Kidney epithelial cell (primary cell): ENCODE measurements at places on chromosomes 6 and 20.

DNA sequence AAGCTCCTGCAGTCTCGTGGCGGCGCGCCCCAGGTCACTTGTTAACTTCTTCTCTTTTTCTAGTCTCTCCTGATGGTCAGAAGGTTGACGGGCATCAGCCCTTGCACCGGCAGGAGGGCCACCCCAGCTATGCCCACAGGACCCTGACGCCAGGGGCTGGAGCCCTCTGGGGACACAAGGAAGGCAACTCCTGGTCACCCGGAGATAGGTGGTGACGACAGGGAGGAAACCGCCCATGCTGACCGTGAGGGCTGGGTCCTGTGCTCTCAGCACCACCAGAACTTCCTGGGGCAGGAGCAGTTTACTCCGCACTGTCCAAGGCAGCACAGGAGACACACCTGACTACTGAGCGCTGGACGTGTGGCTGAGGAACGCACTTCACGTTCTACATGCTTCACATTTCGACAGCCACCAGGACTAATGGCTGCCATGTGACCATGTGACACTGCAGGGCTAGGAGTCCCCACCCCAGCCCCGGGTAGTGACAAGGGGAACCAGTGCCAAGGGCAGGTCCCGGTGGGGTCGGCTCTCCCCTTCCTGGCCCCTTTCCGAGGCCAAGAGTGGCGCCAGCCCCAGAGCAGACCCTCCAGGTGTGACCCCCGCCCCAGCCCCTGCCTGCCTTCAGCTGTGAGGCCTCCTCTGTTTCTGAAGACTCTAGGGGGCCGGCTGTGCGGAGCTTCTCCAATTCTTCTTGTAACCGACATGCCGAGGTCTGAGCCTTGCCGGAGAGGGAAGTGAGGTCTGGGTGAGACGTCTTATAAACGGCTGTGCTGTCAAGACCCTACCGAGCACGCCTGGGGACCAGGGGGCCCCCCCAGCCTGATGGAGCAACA lies 45.2 kb downstream of the DSTN start:
- DNase-seq, result no peak

DNA sequence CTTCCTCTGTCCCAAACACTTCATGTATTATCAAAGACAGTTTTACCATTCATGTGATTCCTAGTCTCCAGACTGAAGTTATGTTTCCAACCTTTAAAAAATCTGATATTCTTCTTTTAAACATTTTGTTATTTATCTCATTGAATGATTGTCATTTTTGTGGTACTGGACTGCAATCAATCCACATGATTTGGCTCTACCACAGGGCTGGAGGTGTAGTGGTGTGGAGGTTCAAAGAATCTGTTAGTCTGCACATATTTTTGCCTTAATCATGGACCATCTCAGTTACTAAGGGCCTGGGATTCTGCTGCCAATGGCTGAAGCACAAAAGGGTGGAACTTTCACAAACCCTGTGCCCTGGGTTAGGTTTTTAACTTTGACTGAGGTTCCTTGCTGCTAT lies 164.1 kb upstream of the JAG1 start:
- DNase-seq, result no peak

DNA sequence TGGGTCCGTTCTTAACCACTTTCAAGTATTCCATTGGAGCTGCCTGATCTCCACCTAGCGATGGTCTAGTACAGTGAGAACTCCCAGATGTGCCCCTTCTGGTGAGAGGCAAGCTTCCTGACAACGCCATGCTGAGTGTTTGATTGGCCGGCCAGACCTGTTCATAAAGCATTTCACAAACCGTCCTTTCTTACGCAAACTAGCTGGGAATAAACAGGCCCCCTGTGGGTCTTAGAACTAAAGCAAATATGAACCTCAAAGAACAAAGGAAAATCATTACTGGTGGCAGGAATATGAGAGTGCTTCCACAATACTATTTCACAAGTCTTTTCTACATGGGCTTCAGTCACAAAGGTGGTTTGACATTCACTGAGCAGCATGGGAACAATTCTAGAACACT lies 15.6 kb upstream of the GCNT2 start:
- DNase-seq, result no peak

GRCh38 chr6:130625825-130626527 lies 201.2 kb upstream of the SMLR1 start:
- peak; percentile 12 for DNase-seq

- DNase-seq, result no peak
Observed at GRCh38 chr6:2230659-2231277, 14.6 kb downstream of the GMDS start.

- DNase-seq, result no peak
Observed at GRCh38 chr20:49983123-49983847, 505 bp downstream of the SNAI1 start.

GRCh38 chr6:38676236-38676973 lies 26.5 kb downstream of the GLO1 start:
- DNase-seq, result no peak

- DNase-seq, result no peak
Observed at GRCh38 chr6:131613296-131613925, 14.6 kb downstream of the MED23 start.

GRCh38 chr6:34516391-34517324 lies 39.5 kb downstream of the SPDEF start:
- DNase-seq, result no peak

DNA sequence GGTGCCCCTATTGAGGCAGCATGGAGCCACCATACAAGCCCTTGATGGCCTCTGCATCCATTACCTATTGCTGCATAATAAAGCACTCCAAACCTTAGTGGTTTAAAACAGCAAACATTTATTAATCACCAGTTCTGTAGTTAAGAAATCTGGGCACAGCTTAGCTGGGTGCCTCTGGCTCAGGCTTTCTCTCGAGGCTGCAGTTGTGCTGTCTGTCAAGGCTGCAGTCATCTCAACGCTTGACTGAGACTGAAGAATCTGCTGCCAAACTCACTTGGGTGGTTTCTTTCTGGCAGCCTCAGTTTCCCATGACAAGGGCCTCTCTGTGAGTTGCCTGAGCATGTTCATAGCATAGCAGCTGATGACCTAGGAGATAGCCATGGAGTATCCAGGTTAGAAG lies 207.4 kb upstream of the LRFN2 start:
- DNase-seq, result no peak
